Naive thymus-derived CD8-positive, alpha-beta T cell (primary cell): ENCODE measurements at places on chromosomes 12 and 14. TPM values are rescaled to one million over a fixed set of nuclear protein-coding genes. Genes with fewer than 3 reads are reported as not detected.

The MLEC gene
- 44.6 TPM for total RNA-seq

The KRT74 gene
- 0.26 TPM for total RNA-seq

The INSM2 gene
- total RNA-seq = not detected

The MORN3 gene
- total RNA-seq = 14.0 TPM

The PTCSC3 gene
- total RNA-seq = not detected

The RAP1B gene
- total RNA-seq = 254 TPM

DNA sequence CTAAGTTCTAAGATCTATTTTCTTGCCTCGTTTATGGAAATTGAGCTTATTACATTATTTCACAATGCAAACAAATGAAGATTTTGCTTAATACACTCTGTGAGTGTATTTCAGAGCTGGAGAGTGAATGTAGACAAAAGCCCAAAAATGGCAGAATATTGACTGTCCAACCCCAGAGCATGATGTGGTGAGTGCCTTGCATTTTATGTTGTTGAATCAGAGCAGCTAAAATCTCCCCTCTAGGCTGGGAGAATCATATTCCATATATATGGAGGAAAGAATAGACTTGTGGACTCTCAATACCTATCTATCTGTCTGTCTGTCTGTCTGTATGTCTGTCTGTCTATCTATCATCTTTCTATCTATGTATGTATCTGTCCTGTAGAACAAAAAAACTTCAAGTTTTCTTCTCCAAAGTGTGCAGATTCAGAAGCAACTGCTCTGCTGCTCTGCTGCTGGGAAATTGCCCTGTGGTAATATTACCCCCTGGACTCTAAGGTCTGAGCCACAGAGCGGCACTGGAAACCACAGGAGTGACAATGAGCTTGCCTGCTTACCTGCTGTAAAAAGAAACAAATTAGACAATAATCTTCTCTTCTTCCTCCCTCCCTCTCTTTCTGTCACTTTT lies 209.4 kb upstream of the PRICKLE1 start:
- no peak for DNase-seq

- DNase-seq = no peak
Measured at GRCh38 chr12:52651726-52652261, at the start of gene KRT2. TSS of gene KRT2 (minus strand) at chr12:52652211. CDS start at chr12:52652142, 69 bp downstream.

- DNase-seq = no peak
Measured at GRCh38 chr12:109738878-109739665, 25.4 kb downstream of the FAM222A start.

DNA sequence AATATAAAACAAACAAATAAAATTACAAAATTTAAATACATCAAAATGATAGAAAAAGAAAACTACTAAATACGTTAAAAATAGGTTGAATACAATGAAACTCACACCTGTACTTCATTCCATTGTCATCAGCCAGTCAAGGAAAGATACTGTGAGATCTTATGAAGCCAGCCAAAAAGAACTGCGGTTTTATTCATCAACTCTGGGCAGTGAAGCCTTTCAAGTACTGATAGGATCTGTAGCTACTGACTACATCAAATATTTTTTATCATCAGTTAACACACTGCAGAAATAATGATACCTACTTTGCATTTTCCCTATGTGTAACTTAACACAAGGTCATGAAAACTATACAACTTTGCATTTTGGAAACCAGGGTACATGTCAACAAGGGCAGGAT lies 46.3 kb upstream of the FAR2 start:
- no peak for DNase-seq

DNA sequence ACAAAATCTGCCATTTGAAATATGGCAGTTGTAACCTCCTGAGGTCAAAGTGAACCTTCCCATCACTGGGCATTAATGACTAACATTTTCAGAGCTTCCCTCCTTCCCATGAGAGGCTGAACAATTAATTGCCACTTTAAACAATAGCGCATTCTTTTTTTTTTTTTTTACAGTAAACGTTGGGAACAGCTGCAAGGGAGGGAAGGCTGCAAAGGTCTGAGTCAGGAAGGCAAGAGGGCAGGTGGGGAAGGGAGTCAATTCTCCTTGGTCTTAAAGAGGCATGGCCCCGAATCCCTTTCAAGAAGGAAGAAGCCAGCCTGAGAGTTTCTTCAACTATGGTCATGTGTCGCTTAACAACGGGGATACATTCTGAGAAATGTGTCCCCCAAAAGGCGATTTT lies 41.0 kb upstream of the PLEKHG3 start:
- DNase-seq = no peak

- DNase-seq = no peak
Measured at GRCh38 chr12:12358528-12358927, 1.6 kb downstream of the BORCS5 start.

DNA sequence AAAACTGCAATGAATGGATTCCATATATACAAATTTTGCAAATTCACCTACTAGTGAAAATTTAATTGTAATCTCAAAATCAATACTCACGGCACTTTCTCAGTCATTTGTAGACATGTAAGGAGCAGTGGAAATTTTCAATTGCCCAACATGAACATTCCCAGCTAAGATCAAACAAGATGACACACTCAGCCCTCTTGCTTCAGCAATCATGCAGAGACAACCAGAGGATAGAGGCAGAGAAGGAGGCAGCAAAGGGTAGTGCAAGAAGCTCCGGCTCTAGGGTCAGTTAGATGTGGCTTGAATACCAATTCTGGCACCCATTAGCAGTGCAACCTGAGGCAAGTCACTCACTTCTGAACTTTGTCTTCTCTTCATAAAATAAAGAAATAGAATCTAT lies 91.5 kb upstream of the SLC35F4 start:
- no peak for DNase-seq

DNA sequence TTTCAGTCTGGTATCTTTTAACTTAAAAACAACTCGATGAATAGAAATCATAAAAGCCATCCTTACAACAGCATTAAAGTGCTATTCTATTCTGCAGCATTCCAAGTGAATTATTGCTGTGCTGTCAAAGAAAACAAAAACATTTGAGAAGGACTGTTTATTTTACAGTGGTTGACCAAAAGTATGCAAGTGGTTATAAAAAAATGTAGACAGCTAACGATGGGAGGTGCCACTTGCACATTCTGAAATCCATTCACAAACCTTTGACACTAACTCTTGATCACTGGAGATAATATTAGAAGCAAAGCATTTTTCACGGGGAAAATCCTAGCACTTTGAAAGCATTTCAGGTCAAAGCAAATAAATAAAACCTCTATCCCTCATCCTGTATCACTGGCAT lies 55.6 kb downstream of the HMGA2 start:
- DNase-seq = no peak

DNA sequence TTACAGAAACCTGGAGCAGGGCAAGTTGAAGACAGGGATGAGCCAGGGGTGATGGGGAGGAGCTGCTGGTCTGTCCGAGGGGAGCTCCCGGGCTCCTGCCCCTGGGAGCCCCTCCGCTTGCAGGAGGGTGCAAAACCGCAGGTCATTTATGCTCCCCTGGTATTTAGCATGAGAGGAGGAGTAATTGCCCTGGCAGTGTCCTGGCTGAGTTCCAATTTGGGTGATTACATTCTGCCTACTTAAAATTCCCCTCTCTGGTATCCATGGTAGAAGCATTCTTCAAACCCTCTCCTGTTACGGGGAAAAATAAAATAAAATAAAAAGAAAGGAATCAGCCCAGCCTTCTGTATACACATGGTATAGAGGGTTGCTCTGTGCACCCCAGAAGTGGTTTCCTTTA lies 61.7 kb upstream of the VRK1 start:
- no peak for DNase-seq

DNA sequence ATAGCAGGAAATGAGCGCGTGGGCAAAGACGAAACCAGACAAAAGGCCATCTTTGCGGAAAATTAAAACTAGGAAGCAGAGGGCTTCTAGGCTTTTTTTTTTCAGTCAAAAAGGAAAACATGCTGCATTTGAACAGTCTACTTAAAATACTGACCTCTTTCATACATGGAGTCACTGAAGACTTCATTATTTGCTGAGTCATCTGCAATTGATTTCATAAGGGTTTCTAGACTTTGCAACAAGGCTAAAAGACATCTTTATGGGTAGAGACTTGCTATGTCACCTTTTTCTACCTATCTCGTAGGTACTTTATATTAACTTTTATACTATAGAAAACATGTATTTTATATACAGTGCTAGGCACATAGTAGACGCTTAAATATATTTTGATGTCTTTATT lies 238.4 kb downstream of the TMEM132D start:
- DNase-seq = no peak

GRCh38 chr14:102509746-102510615 lies at the start of gene ANKRD9:
TSS of gene ANKRD9 (minus strand) at chr14:102509776. CDS start at chr14:102507889, 1,887 bp downstream.
- peak; percentile 62 for DNase-seq

DNA sequence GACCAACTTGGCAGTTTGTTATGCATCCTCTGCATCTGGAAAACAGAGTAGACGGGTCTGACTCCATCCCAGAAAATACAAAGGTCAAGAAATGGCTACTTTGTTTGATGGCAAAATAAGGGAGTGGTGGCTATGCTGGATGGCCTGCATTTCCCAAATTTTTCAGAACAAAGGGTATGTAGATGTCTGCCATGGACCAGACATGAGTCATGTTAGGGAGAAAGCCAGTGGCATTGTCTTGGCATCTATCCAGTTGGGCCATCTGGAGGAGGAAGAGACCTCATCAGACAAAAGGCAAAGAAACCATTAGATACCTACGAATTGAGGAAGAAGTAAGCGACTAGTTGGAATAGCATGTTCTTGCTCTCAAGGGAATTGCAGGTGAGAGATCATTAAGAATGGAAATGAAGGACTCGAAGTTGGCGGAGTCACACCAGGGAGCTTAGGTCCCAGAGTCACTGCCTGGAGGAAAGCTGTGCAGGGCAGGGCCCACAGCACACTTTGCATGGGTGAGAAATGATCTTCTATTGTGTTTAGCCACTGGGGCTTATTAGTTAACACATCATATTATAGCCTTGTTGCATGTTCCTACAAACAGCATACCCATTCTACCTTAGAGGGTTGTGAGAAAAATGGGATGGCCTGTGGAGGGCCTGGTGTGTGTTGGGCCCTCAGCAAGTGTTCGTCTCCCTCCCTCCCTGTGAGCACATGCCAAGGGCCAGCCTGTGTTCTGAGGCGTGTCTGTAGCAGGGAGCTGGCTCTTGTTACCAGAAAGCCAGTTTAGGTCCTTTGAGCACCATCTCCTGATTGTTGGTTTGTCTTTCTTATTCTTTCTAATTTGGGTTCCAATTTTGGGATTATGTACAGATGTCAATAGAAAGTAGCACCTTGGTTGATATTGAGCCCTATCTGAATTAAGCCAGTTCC lies 119.4 kb downstream of the KTN1 start:
- DNase-seq = no peak

DNA sequence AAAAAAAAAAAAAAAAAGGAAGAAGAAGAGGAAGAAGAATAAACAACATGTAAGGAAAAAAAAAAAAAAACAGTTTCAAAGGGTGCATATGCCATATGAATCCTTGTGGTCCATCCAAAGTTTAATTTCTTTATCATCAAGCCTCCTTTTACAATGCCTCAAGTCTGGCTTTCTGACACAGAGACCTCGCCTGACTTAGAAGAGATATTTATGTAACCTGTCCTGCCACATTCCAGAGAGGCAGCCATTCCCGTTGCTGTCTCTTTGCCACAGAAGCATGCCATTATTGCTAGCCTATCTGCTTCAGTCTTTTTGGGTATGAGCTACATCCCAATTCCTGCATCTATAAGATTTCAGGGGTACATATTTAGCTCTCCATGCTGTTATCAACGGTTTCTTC lies 596.7 kb upstream of the ATP2B1 start:
- DNase-seq = no peak

GRCh38 chr14:100041271-100041670 lies 24.0 kb upstream of the EVL start:
- no peak for DNase-seq

- no peak for DNase-seq
Measured at GRCh38 chr12:130958557-130959140, 4.9 kb downstream of the ADGRD1 start.

- DNase-seq = no peak
Measured at GRCh38 chr12:32397696-32398095, 1.7 kb upstream of the FGD4 start.

DNA sequence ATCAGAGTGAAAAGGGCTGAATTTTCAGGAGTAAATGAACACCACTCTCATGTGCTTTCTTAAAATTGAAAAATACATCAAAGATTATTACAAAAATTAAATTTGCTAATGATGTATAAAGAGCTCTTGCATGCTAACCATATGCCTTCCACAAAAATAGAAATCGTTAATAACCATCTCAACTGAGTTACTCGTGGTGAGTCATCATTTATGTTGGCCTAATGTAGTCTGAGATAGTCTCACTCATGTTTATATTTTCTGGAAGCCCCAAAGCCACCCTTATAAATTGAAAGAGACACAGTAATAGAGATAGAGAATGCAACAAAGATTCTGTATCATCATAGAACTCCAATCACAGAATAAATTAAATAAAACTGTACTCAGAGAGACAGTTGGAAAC lies 131.2 kb downstream of the KCNH5 start:
- DNase-seq = no peak

- no peak for DNase-seq
Measured at GRCh38 chr14:72243309-72244293, 311.4 kb downstream of the RGS6 start.

- no peak for DNase-seq
Measured at GRCh38 chr12:53292426-53292825, 2.9 kb upstream of the PFDN5 start.

GRCh38 chr14:71532344-71532743 lies 399.9 kb upstream of the RGS6 start:
- DNase-seq = no peak

DNA sequence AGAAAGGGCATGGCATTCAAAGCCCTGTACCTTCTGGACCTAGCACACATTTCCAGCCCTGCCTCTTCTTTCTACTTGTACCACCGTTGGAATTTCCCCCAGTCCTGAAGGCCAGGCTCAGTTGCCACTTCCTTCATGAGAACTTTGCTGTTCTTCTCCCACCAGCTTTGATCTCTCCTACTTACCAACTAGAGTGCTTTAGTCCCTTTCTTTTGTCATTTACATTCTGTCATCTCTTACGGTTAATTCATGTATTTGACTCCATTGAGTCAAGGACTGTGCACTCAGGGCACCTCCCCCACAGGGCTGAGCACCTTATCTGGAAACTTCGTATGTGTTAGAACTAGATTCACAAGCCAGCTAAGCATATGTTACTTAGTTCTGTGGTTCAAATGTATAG lies 26.3 kb downstream of the BICDL1 start:
- DNase-seq = peak; percentile 35

DNA sequence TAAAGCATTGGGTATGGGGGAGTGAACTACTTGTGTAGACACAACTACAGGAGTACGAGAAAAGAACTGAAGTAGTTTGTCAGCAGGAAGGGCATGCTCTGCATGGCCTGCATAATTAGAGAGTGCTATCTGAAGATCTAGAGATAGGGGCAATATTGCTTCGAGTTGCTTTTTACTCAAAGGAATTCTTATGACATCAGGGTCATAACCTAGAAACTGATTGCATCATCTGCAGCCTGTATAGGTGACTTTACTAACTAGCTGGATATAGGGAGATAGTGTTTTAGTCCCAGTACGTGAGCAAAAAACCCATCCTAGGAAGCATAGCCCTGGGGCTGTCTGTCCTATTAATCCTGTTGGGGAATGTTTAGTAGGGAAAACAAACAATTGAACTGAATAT lies 39.8 kb downstream of the TMTC3 start:
- no peak for DNase-seq
